CD4-positive, alpha-beta T cell (primary cell): ENCODE measurements at places on chromosomes 1 and 21. TPM values are rescaled to one million over a fixed set of nuclear protein-coding genes. Genes with fewer than 3 reads are reported as not detected.

OR6N1 gene
- not detected for total RNA-seq

TIE1 gene
- total RNA-seq: not detected

FCRL1 gene
- 0.60 TPM for total RNA-seq

CYP2J2 gene
- 0.28 TPM for total RNA-seq

C1orf226 gene
- total RNA-seq: not detected

IVL gene
- total RNA-seq: not detected

TNNT2 gene
- total RNA-seq: not detected

CELA2A gene
- total RNA-seq: not detected

BCL10 gene
- 50.0 TPM for total RNA-seq

FAAH gene
- 11.7 TPM for total RNA-seq

G0S2 gene
- 6.8 TPM for total RNA-seq

KPNA6 gene
- 47.1 TPM for total RNA-seq

CAMK2N1 gene
- total RNA-seq: 2.3 TPM
